ENCODE measurements at places on chromosomes 4 and X.

DNA sequence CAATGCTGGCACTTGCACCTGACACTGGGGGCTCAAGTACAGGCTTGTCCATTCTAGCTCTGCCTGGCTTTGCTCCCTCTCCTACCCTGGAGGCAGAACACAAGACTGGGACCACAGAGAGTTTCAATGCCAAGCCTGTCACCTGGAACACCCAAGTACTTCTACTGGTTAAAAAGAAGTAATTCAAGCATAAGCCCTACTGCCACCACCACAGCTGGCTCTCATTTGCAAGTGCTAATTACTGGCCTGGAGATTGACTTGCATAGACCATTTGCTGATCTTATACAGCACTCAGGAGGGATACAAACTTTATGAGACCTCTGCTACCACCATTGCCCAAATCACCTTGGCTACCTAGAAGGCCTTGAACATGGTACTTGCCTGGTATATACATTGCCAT, 1550.9 kb downstream of the C4orf33 start:
- no peak for DNase-seq

- DNase-seq = no peak
Observed at GRCh38 chr4:20809812-20810211, 109.6 kb downstream of the PACRGL start.

GRCh38 chr4:136803433-136803832, 728.9 kb downstream of the PCDH18 start:
- no peak for DNase-seq

DNA sequence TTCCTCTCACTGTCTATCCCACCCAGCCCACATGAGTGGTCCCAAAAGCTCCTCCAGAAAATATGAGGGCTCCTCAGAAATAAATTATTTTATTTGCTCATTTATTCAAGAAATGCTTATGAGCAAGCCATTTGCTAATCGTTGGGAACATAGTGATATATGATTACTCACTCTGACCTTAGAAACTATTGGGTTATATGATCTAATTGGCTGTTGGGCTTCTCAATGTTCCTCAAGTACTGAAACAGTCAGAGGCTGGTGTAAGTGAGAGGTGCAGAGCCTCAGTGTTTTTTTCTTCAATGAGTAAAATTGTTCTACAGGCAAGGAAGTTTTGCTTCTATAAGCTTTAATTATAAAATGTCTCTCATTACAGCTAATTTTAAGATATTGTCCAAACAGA, 893.8 kb upstream of the INTU start:
- no peak for DNase-seq

DNA sequence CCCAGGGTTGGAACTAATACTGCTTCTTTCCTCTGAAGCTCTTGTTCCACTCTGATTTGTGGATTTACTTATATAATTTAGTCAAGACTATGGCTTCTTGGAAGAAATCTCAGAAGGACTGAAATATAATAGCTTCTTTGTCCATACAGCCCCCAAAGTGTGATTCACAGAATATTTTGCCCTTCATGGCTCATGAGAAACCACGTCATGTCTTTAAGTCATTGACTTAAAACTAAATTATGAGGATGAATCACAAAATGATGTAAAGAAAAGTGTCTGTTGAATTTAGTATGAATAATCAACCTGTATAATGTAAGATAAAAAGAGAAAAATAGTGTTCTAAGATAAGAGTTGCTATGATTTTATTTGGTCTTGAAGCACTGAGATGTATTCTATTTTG, 43.3 kb upstream of the AGA start:
- DNase-seq = no peak

DNA sequence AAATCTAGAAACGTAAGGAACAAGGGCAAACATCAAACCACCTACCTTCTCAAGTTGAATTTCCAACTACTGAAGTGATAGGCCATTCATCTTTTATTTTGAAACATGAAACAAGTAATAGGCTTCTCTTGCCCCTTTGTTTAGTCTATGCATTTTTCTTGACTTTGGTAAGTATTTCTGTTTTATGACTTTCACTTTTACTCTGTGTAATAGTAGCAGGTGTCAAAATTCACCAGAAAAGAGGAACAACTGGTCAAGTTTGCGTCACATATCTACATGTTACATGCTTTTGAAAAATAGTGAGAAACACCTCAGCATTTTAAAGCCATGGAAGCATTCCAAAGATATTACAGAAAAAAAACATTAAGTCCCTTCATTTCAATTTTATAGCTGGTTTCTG, 157.1 kb upstream of the FTHL17 start:
- DNase-seq = no peak

- DNase-seq = no peak
Observed at GRCh38 chrX:122504026-122504425, 680.1 kb upstream of the GRIA3 start.

DNA sequence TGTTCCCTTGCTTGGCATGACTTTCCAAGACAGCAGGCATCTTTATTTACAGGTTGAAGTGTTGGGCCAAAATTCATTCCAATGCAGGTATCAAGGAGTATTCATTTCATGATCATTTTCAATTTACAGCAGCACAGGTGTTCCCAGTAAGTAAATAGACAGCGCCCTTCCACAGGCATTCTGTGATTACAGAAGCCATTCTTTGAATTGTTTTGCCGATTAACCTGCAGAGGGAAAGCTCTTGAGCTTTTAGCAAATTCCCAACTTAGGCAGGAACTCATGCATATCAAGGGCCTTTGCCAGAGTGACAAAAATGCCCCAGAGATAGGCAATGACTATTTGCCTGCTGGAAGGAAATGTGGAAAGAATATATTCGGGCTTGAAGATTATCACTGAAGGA, 6.8 kb downstream of the TXK start:
- DNase-seq = no peak

Data from left hindlimb (tissue), 1 donor.